ENCODE measurements at places on chromosomes 3 and 15.

- no peak overlapping the region for H3K27ac ChIP-seq
- no peak for DNase-seq
- H3K4me1 ChIP-seq, result no peaks in the 10 kb centered on the region
- no peaks in the 10 kb centered on the region for H3K36me3 ChIP-seq
- H3K4me3 ChIP-seq, result no peak overlapping the region
- no peaks in the 10 kb centered on the region for H3K27me3 ChIP-seq
Observed at GRCh38 chr3:144431134-144431533, 459.5 kb downstream of the DIPK2A start.

- peaks cover 3% of the 10 kb centered on the region for H3K4me1 ChIP-seq
- no peak overlapping the region for H3K27ac ChIP-seq
- no peak overlapping the region for H3K4me3 ChIP-seq
- no peak for DNase-seq
- H3K27me3 ChIP-seq, result peaks cover 7% of the 10 kb centered on the region
Observed at GRCh38 chr15:43293432-43293831, 26.7 kb upstream of the TGM5 start.

- H3K36me3 ChIP-seq, result no peaks in the 10 kb centered on the region
- no peak overlapping the region for H3K27ac ChIP-seq
- no peaks in the 10 kb centered on the region for H3K4me1 ChIP-seq
Observed at GRCh38 chr3:182501856-182502255, 291.4 kb upstream of the ATP11B start.

GRCh38 chr3:44554626-44555592 lies at the start of gene ZKSCAN7:
ZKSCAN7 (plus strand) TSS chr3:44555193; CDS start chr3:44557048, 1,855 bp downstream.
- peaks cover 14% of the 10 kb centered on the region for H3K4me1 ChIP-seq
- no peaks in the 10 kb centered on the region for H3K27me3 ChIP-seq
- H3K36me3 ChIP-seq, result no peaks in the 10 kb centered on the region
- peak; percentile 4 for DNase-seq

DNA sequence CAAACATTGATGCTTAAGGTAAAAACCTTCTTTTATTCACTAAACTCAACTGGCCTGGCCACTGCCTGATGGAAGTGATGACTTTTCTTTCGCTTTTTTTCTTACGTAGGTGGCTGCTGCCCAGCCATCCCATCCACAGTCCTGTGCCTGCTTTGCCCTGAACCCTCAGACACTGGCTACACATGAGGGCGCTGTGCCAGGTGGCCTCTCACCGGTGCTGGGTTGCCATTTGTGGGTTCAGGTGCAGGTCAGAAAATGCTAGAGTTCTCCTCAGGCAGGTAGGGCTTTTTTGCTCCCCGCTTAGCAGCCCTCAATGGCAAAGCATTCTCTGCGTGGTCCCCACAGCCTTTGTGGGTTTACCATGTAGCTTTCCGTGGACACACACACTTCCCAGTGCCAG lies 88.3 kb upstream of the PRR23E start:
- no peaks in the 10 kb centered on the region for H3K4me1 ChIP-seq
- H3K27ac ChIP-seq, result no peak overlapping the region
- peaks cover 21% of the 10 kb centered on the region for H3K27me3 ChIP-seq
- no peaks in the 10 kb centered on the region for H3K36me3 ChIP-seq
- no peak overlapping the region for H3K4me3 ChIP-seq
- no peak for DNase-seq

DNA sequence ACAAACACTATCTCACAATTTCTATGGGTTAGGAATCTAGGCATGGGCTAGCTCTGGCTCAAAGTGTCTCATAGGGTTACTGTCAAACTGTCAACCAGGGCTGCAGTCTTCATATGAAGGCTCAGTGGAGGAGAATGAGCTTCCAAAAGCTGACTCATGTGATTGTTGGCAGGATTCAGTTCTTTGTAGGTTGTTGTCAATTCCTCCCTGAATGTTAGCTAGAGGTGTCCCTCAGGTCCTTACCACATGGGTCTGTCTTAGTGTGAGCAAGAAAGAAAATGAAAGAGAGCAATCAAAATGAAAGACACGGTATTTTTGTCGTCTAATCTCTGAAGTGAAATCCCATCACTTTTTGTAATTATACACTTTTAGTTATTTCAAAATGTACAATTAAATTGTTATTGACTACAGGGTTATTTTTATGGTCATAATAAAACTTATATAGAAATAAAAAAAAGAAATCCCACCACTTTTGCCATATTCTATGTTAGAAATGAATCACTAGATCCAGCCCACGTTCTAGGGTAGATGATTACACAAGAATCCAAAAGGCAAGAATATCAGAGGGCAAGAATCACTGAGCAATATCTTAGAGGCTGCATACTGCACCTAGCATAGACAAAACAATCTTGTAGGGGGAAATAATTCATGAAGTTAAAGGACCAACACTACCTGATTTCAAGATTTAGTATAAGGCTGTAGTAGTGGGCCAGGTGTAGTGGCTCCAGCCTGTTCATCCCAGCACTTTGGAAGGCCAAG lies 8.4 kb downstream of the ACSBG1 start:
- H3K27me3 ChIP-seq, result peaks cover 5% of the 10 kb centered on the region
- H3K4me1 ChIP-seq, result no peaks in the 10 kb centered on the region
- H3K36me3 ChIP-seq, result no peaks in the 10 kb centered on the region
- no peak for DNase-seq
- no peak overlapping the region for H3K27ac ChIP-seq

DNA sequence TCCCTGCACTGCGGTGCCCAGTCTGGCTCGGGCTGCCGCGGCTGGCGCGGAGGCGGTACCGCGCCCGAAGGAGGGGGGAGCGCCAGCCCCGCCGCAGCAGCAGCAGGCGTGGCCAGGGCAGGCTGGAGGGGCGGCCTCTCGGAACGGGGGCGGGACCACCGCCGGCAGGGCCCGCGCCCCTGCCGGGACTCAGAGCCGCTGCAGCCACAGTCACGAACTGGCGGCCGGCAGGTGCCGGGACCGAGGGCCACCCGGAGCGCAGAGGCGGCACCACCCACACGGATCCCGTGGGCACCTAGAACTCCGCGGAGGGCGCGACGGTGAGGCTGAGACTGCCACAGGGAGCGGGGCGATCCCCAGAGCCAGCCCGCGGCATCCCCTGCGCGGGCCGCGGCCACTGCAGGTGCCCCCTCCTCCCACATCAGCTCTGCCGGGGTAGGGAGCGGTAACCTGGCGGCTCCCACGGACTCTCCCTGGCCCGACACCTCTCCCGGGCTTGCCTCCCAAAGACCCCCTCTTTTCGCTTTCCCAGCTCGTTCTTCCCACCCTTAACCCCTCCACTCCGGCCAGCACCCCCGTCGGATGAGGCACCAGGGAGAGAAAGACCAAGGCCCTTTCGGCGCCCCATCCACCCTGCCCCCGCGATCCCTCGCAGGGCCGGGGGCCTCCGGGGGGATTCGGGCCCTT lies at the start of gene VWA5B2:
Gene VWA5B2 (plus strand): TSS at position 192 of the 687 bp plus-strand sequence. CDS start 944 bp downstream, outside the sequence.
- peaks cover 75% of the 10 kb centered on the region for H3K27me3 ChIP-seq
- no peaks in the 10 kb centered on the region for H3K36me3 ChIP-seq
- H3K4me1 ChIP-seq, result peaks cover 4% of the 10 kb centered on the region
- DNase-seq, result peak; percentile 66
- H3K27ac ChIP-seq, result no peak within 1 kb of the TSS

DNA sequence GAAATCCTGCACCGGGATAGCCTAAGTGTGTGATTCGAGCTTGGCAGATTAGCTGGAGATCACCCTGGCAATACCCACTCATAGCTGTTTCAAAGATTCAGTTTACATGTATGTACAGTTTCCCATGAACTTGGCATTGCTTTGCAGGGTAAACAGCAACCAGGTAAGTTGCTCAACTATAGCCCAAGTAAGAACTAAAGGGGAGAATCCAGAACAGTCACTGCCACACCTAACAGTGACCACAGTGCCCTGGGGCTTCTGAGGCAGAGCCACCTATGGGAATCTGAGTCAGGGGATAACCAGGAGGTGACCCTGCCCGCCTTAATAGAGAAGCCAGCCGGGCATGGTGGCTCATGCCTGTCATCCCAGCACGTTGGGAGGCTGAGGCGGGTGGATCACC lies 15.9 kb downstream of the CDAN1 start:
- H3K27me3 ChIP-seq, result no peaks in the 10 kb centered on the region
- H3K27ac ChIP-seq, result no peak overlapping the region
- H3K4me3 ChIP-seq, result no peak overlapping the region
- no peak for DNase-seq
- H3K4me1 ChIP-seq, result no peaks in the 10 kb centered on the region

GRCh38 chr3:12618426-12618825 lies 45.5 kb downstream of the RAF1 start:
- no peaks in the 10 kb centered on the region for H3K27me3 ChIP-seq
- no peak for DNase-seq
- no peak overlapping the region for H3K4me3 ChIP-seq
- no peak overlapping the region for H3K27ac ChIP-seq
- peaks cover 11% of the 10 kb centered on the region for H3K4me1 ChIP-seq
- H3K36me3 ChIP-seq, result no peaks in the 10 kb centered on the region

DNA sequence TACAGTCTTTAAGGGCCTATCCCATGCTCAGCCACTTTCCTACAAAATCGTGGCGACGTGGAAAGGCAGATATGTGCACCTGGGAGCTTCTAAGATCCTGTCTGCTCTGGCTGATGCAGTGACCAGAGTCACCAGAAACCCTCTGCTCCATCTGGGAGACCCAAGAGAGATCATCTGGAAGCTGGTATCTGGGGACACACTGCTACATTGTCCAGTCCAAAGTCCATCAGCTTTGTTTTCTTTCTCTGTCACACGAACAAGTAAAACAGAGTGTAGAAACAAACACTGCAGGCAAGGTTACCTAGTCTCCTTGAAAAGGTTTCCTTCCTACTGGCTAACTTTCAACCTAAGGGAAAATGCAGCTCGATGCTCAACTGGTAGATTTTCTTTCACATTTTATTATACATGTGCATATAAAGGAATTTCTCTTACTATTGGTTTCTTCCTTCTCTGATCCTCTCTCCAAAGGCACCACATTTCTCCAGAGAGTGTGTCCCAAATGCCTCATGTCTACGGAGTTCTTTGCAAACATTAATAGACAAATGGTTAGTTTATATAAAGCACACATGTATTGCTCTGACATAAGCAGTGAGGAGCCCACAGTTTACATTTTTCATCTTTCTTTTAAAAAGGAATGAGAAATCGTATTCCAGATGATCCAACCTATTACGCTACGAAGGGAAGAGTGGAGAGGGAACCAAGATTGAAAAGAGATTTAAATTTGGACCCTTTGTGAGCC lies 8.3 kb upstream of the GREM1 start:
- peaks cover 9% of the 10 kb centered on the region for H3K27me3 ChIP-seq
- no peak for DNase-seq
- no peaks in the 10 kb centered on the region for H3K36me3 ChIP-seq
- no peak overlapping the region for H3K27ac ChIP-seq
- no peak overlapping the region for H3K4me3 ChIP-seq

GRCh38 chr15:82709081-82709420 lies 624 bp downstream of the AP3B2 start:
- H3K4me3 ChIP-seq, result no peak overlapping the region
- H3K27ac ChIP-seq, result no peak overlapping the region
- H3K27me3 ChIP-seq, result peaks cover 47% of the 10 kb centered on the region
- DNase-seq, result no peak
- peaks cover 18% of the 10 kb centered on the region for H3K4me1 ChIP-seq

DNA sequence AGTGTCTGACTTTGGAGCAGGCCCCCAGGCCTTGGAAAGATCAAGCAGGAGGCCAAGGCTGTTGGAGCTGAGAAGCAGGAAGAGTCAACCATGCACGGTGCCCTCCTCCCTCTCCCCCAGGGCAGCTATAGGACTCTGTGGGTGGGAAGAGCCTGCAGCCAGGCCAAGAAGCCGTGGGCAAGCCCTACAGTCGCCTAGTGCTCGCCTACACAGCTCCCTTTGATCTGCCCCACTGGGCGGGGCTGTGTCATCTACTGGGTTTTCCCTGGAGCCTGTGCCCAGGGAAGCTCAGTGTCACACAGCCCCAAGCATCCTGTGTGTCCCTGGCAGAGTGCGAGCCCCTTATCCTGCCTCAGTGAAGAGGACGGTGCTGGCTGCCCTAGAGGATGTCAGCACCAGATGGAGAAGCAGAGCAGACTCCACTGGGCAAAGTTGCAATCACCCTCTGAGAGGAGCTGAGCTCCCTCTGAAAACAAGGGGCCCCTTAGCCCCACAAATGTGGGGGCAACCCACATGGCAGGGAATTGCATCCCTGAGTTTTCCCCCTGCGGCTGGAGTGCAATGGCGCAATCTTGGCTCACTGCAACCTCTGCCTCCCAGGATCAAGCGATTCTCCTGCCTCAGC lies 72.2 kb downstream of the KLF13 start:
- peaks cover 29% of the 10 kb centered on the region for H3K4me1 ChIP-seq
- H3K36me3 ChIP-seq, result no peaks in the 10 kb centered on the region
- no peak overlapping the region for H3K27ac ChIP-seq
- peaks cover 9% of the 10 kb centered on the region for H3K27me3 ChIP-seq

GRCh38 chr3:140430494-140430893 lies 247.4 kb upstream of the TRIM42 start:
- H3K4me1 ChIP-seq, result no peaks in the 10 kb centered on the region
- H3K27me3 ChIP-seq, result no peaks in the 10 kb centered on the region
- no peak for DNase-seq
- no peak overlapping the region for H3K4me3 ChIP-seq
- H3K36me3 ChIP-seq, result no peaks in the 10 kb centered on the region
- H3K27ac ChIP-seq, result no peak overlapping the region

GRCh38 chr15:60591496-60592370 lies 112.8 kb upstream of the ICE2 start:
- H3K36me3 ChIP-seq, result no peaks in the 10 kb centered on the region
- H3K4me1 ChIP-seq, result peaks cover 21% of the 10 kb centered on the region
- peak overlapping the region; percentile 87 for H3K27ac ChIP-seq
- H3K4me3 ChIP-seq, result peak overlapping the region; percentile 88

GRCh38 chr3:150925751-150926201 lies 20.5 kb upstream of the MINDY4B start:
- no peak overlapping the region for H3K27ac ChIP-seq
- H3K36me3 ChIP-seq, result no peaks in the 10 kb centered on the region
- no peaks in the 10 kb centered on the region for H3K4me1 ChIP-seq
- H3K27me3 ChIP-seq, result no peaks in the 10 kb centered on the region
- no peak overlapping the region for H3K4me3 ChIP-seq
- DNase-seq, result peak; percentile 47
